ENCODE measurements at places on chromosomes 16 and 17.

DNA sequence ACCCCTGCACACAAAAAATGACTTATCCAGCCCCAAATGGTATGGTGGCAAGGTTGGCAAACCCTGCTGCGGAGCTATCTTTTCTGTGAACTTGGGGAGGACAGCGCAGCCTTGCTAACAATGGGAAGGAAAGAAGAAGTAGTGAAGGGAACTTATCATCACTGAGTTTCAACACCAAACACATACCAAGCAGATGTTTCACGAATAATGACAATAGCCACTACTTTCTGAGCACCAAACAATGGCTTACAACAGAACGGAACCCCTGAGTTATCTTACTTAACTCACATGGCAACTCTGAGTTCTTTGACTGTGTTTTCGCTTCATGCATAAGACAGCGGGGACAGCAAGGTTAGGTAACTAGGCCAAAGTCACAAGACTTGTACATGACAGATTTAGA lies 148.9 kb downstream of the XYLT1 start:
- H3K27me3 ChIP-seq: no peaks in the 10 kb centered on the region
- H3K36me3 ChIP-seq: no peaks in the 10 kb centered on the region
- H3K4me1 ChIP-seq: no peaks in the 10 kb centered on the region
- H3K27ac ChIP-seq: no peak overlapping the region
- H3K4me3 ChIP-seq: no peak overlapping the region

DNA sequence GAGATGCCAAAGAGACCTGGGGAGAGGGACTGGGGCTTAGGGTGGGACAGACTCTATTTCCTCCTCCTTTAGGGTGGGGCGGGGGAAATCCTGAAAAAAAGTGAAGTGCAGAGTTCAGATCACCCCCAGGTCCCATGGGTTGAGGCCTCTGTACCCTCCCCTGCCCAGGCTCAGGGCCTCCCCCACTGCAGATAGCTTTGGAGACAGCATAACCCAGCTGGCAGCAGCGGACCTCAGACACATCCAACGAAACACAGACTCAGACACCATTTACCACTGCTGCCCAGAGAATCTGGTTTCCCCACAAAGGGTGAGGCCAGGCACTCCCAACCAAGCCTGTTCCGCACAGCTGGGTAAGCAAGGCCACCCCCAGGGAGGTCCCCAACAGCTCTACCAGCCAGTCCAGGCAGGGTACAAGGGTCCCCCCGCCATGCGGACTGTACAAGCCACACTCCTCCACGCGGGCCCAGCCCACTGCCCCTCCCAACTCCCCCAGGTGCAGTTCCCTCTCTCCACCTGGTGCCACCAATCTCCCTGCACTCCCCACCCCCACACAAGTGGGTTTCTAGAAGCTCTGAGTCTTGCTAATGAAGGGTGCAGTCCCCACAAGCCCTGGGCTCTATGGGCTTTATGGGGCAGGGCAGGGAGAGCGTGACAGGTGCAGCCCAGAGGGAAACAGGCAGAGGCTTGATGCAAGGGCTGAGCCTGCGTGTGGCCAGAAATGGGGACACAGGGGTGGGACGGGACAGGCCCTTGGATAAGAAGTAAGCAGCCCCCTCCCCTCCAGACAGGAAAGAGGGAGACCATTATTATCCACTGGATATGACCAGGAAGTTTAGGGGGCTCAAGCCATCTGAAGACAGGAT lies 8.9 kb downstream of the RHBDF2 start:
- no peak for DNase-seq
- peak overlapping the region; percentile 69 for H3K27ac ChIP-seq
- no peaks in the 10 kb centered on the region for H3K36me3 ChIP-seq
- H3K4me1 ChIP-seq: peaks cover 47% of the 10 kb centered on the region

DNA sequence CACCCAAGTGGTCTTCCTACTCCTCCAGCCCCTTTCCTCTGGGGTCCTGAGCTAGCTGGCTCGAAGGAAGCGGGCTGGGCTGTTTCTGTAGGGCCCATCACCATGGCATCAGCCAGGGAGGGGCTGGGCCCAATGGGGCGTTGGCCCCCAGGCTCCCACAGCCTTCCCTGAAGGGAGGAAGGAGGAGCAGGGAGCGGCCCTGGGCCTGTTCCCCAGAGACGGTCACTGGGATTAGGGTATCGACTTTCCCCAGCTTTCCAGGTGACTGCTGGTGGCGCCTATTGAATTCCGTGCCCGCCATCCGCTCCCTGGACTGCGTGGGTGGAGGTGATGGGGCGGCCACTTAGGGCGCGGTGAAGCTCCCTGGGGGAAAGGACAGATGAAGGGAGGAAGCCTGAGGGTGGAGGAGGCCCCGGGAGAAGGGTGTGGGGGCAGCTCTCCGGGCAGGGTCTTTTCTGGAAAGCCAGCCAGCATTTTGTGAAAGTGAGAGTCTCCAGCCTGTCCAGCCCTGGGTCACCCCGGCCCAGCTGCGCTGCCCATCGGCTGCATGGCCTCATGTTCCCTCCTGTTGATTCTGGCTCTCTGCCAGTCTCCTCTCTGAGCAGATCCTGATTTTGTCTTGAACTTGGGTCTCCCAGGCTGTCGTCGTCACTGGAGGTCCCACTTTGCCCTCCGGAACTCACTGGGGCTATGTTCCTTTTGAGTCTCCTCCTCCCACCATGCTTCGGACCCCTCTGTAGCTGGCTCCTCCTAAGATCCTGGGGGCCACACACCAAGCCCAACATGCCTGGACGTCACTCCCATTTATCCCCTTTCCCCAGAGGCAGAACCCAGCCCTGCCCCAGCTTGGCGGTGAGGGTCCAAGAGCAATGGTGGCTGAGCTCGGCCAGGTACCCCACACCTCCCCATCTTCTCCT lies 9.8 kb downstream of the NHERF1 start:
- peaks cover 68% of the 10 kb centered on the region for H3K4me1 ChIP-seq
- no peak overlapping the region for H3K4me3 ChIP-seq
- DNase-seq: no peak
- no peaks in the 10 kb centered on the region for H3K27me3 ChIP-seq
- peak overlapping the region; percentile 46 for H3K27ac ChIP-seq

GRCh38 chr17:80394629-80395216 lies 20.2 kb upstream of the ENDOV start:
- H3K4me1 ChIP-seq: peaks cover 5% of the 10 kb centered on the region
- no peaks in the 10 kb centered on the region for H3K27me3 ChIP-seq
- H3K27ac ChIP-seq: peak overlapping the region; percentile 18
- no peak overlapping the region for H3K4me3 ChIP-seq

GRCh38 chr16:29114574-29114973 lies 129.7 kb downstream of the LAT start:
- peaks cover 27% of the 10 kb centered on the region for H3K4me1 ChIP-seq
- no peak for DNase-seq
- no peaks in the 10 kb centered on the region for H3K36me3 ChIP-seq

All from heart right ventricle (tissue), 16 donors.